SK-N-DZ (cell line): ENCODE measurements at places on chromosomes 16 and 17.

GRCh38 chr17:46167267-46167666, 26.0 kb downstream of the KANSL1 start:
- DNase-seq = no peak

DNA sequence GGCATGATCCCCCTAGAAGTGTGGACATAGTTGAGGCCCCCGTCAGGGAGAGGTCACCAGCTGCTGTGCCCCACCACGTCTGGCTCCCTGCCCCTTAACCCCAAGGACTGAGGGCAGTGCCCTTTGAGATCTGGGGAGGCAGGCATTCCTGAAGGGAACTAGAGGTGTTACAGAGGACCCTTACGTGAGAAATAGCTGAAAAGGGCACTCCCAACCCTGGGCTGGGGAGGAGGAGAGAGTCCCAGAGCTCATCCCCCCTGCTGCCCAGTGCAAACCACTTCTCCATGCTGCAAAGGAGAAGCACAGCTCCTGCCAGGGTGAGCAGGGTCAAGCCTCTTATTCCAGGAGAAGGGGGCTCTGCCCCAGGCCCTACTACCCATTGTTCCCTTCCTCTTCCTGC, 10.3 kb upstream of the MINK1 start:
- no peak for DNase-seq

GRCh38 chr17:5545051-5545987, 39.0 kb downstream of the NLRP1 start:
- DNase-seq = no peak

- peak; percentile 13 for DNase-seq
These were observed 87.8 kb downstream of the TUBD1 start for GRCh38 chr17:59804901-59805465.

- no peak for DNase-seq
These were observed 205.0 kb upstream of the CACNG3 start for GRCh38 chr16:24051125-24051524.

DNA sequence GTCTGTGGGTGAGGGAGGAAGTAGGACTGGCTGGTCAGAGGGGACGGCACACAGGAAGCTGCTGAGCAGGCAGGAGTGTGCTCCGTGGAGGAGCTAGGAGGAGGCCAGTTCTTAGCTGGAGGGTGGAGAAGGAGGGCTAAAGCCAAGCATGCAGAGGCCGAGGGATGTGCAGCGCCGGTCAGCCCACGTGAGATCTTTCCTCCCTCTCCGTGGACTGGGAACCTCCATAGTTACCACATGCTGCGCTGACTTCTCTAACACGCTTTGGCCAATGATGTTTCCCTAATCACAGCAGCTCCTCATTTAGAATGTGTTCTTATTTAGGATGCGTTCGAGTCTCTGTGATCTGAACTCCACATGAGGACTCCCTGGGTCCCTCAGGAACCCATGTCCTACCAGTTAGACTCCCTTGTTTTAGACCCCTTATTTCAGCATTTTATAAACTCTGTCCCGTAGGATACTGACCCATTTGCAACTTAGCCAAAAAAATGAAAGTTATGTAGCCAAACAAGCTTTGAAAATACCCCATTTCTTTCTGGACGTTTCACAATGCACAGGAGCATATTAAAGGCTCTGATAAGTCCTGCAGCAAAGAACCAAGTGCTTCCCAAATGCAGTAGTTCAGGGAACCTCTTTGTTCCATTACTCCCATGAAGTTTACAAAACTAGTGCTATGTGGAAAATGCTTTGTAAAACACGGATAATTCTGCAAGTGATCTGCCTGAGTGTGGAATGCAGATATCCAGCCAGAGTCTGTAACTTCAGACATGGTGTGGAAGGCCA, 51.4 kb downstream of the IRF8 start:
- DNase-seq = no peak

- DNase-seq = peak; percentile 48
These were observed 24.1 kb upstream of the CDH5 start for GRCh38 chr16:66342294-66342900.

GRCh38 chr16:50313596-50314478, 47.5 kb downstream of the ADCY7 start:
- no peak for DNase-seq

GRCh38 chr17:1089915-1090314, 89.9 kb downstream of the ABR start:
- no peak for DNase-seq

- no peak for DNase-seq
These were observed 7.0 kb upstream of the TMEM92 start for GRCh38 chr17:50267074-50267841.

DNA sequence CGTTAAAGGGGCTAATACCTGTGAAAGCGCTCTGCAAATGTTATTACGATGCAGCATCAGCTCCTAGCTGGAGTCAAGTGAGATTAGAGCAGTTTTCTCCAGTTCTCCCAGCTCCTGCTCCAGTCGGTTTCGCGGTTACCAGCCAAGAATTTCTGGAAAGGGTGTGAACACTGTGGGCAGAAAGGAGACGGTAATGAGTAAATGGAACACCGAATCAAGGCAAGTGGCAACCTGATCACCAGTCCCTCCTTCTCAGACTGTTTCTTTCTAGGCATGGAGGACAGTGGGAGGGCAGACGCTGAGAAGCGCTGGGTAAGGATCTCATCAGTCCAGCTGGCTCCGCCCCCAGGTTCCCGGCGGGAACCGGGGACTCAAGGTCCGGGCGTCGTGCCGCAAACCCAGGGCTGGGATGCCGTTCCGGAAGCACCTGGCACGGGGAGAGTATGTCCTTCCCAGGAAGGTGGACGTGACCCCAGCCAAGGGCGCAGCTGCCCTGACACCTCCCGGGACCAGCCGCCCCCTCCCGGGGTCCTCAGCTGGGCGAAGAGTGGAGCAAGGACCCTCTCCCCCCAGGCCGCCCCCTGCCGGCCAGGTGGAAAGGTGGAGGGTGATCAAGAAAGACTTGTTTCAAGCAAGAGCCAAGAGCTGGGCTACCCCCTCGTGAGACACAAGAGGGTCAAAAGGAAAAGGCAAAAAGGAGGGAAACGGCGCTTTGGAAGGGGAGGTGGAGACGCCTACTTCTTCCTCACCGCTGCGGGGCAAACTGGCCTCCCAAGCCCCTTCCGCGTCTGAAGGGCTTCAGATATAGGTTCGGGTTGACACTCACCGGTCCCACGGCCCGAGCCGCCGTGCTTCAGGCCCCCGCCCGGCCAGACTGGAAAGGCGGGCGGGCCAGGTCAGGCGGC, 481 bp downstream of the MYO19 start:
- DNase-seq = peak; percentile 85

- DNase-seq = no peak
These were observed 57.9 kb downstream of the HYDIN start for GRCh38 chr16:71172481-71173207.

DNA sequence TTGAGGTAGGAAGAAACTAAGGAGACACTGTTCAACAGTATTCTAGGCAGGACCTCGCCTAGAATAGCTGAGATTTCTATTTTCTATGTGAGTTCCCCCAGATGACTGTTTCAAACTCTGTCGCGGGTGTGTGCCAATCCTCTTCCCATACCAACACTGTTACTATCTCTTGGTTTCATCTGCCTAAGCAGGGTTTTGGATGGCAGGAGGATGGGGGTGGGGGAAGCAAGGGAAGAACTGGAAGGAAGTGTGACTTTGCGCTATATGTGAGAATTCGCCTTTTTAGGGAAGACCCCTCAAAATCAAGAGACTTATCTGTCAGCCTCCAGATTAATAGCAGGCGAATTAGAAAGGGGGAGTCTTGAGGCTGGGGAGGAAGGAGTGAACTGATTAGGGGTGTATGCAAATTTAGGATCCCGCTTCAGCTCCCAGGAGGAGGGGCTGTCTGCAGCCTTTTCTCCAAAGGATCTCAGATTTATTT, 521 bp upstream of the G6PC3 start:
- peak; percentile 42 for DNase-seq

- no peak for DNase-seq
These were observed 111.0 kb upstream of the TNRC6C start for GRCh38 chr17:77847221-77848085.

DNA sequence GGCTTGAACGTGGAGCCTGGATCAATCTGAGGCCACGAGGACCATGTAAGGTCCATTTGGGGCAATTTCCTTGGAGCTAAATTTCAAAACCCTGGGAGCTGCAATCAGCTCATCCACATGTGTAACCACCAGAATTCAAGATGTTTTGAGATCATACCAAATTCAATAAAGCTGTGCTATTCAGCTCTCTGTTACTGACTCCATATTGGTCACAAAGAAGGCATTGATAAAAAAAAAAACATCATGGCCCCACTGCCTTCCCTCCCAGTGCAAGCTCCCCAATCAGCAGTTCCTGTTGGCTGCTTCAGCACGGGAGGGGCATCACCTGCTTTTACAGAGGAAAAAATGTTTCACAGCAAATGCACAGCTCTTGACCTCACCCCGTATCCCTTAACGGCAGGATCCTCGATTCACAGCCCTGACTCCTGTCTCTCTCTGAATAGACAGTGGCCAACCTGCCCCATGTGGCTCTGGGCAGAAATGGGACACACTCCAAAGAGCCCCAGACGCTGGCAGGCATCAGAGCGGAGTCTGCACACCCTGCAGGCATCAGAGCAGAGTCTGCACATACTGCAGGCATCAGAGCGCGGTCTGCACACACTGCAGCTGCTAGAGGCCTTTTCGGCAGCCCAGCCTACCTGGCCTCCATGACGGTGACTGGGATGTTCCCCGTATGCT, 37.1 kb downstream of the FANCA start:
- no peak for DNase-seq

DNA sequence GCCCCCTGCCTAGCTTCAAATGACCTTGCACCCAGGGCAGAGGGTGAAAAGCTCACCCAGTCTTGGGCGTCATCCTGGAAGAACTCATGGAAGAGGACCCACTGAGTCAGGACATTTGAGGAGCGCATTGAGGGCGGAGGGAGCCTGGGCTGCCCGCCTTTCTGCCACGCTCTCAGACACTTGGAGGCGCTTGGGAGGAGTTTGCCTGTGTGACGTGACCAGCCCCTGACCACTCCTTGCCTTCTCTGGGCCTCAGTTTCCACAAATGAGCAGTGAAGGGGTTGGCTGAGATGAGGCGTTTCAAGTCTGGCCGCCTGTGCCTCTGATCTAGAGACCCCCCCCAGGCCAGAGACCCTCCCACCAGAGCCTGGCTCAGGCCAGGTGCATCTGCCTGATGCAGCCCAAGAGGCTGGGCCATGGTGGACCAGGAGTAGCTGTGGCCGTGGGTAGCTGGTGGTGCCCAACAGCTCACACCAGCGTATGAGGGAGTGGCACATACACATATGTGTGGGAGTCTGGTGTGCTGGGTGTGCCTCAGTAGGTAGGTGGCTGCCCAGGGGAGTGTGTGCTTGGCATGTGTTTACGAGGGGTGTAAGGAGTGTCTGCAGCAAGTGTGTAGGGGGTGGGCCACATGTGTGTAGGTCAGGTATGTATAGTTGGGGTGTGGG, 80.2 kb upstream of the TOB1 start:
- no peak for DNase-seq

- DNase-seq = no peak
These were observed 142.2 kb downstream of the ENGASE start for GRCh38 chr17:79216826-79217225.

- no peak for DNase-seq
These were observed 63.2 kb upstream of the MARCHF10 start for GRCh38 chr17:62871291-62871690.

- DNase-seq = peak; percentile 14
These were observed 2.8 kb downstream of the RAB40C start for GRCh38 chr16:592518-593306.

DNA sequence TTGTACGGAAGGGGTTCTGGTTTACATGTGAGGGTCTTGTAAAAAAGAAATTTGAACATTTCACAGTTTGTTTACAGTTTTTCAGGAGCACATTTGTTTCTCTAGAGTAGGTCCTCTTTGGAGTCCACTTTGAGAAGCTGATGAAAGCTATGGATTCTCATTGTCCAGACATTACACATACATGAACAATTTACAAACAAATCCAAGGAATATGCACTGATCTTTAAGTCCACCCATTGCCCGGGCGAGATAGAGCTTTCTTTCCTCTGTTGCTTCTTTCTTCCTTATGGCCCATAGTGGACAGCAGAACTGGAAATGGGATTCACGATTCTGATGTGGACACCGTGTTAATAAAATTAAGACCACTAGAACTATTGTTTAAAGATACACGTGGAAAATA, 1.9 kb downstream of the DCAF7 start:
- no peak for DNase-seq
